ENCODE measurements at places on chromosomes 12 and 14. TPM values are rescaled to one million over a fixed set of nuclear protein-coding genes. Genes with fewer than 3 reads are reported as not detected.

LMNTD1 gene
- total RNA-seq, result 3.0 TPM

MUCL1 gene
- total RNA-seq, result not detected

GLI1 gene
- total RNA-seq, result 2.6 TPM

ACVRL1 gene
- 55.7 TPM for total RNA-seq

TTC6 gene
- total RNA-seq, result 4.2 TPM

OR11H6 gene
- total RNA-seq, result not detected

SYCP3 gene
- total RNA-seq, result 0.28 TPM

TM7SF3 gene
- total RNA-seq, result 147 TPM

KCNC2 gene
- 3.2 TPM for total RNA-seq
